Foreskin fibroblast (primary cell): ENCODE measurements at places on chromosomes 5 and 9.

GRCh38 chr5:24854850-24855249 is 210.1 kb upstream of the CDH10 start:
- DNase-seq: no peak

GRCh38 chr5:6713274-6714225 is at the start of gene TENT4A:
Gene TENT4A, plus strand, starts transcription at chr5:6713432. Its CDS starts 552 bp downstream, at chr5:6713984.
- peak; percentile 54 for DNase-seq

GRCh38 chr5:119284031-119284430 is 71.8 kb upstream of the TNFAIP8 start:
- no peak for DNase-seq

DNA sequence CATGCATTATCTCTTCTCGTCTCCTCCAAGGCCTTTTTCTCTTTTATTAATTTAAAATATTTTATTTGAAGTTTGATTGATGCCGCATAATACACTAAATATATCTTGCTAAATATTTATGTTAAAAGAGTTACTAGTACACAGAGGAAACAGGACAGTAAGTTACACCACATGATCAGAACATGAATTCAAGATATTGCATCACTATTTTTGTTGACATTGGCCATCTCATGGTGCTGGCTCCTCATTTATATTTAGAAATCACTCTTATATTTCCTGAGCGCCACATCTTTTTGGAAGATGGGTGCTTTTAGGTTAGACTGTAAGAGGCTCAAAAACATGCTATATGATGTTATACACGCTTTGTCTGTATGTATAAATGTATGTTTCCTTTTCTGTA is 23.0 kb downstream of the SPEF2 start:
- DNase-seq: no peak

DNA sequence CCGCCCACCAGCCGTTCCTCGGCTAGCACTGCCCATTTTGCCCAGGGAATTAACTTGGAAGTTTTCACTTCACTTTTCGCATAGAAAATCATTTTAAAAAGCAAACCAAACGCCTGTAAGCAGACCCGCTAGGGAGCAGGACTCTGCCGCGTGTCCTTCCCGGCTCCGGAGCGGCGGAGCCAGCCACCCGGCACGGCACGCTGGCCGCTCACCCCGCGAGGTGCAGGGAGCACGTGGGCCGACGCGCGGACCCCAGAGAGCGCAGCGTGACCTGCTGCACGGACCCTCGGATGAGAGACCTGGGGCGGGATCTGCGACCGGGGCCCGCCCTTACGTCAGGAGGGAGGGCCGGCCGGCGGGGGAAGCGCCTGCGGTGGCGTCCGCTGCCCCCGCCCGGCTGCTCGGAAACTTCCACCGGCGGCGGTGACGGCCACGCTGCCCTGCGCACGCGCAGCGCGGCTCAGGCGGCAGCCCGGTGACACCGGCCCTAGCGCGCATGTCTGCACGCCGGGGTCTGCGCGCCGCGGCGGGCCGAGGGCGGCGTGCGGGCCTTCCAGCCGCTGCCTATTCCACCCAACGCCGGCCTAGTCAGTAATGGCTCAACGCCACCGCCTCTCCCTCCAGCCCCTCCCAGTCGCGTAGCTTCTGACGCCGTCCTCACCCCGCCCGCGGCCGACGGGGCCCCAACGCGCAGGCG is 507 bp upstream of the TENT4A start:
- peak; percentile 95 for DNase-seq
